ENCODE measurements at places on chromosomes 1 and 21.

DNA sequence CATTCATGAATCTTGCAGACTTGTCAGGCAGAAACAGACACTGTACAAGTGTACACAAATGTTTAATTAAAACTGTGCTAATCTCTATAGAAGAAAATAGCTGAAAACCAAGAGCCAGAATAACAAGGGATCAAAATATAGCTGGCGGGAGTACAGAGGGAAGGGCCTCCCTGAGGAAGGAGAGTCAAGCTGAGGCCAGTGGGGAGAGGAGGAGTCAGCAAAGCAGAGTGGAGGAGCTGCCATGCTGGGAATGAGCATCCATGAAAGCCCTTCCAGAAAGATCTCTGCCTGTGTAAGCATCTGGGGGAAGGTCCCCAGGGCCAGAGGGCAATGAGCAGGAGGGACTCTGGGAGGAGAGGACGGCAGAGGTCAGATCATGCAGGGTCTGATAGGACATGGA is 15.1 kb downstream of the SLAMF8 start:
- no peak for DNase-seq

GRCh38 chr1:179129702-179130473 is 48.0 kb downstream of the TOR3A start:
- DNase-seq, result no peak

DNA sequence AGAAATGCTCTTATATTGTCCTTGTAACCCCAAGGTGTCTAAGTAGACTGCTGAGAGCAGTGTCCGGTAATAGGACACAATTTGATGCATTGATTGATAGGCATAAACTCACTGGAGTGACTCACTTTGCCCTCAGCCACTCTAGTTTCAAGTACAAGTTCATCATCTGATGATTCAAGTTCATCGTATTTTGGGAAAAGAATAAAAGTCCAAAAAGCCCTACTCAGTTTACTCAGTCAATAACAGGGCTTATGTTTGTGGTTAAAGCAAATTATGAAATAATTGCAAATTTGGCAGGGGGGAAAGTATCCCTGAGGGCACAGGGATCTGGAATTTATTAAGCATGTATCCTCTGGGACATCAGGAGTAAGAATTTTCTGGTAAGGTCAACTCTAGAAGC is 7.6 kb upstream of the ATF3 start:
- no peak for DNase-seq

- DNase-seq, result no peak
Measured at GRCh38 chr1:229066591-229066990, 204.3 kb upstream of the RAB4A start.

Measured in NK-92 treated with Interleukin-12 subunit alpha and Interleukin-12 subunit beta, amount 100 ng/mL, for 24 hours (cell line).